ENCODE measurements at places on chromosomes 2 and 18. TPM values are rescaled to one million over a fixed set of nuclear protein-coding genes. Genes with fewer than 3 reads are reported as not detected.

Gene NR4A2
- polyA plus RNA-seq, result 1.4 TPM

GRCh38 chr2:205852457-205852856 lies 170.2 kb downstream of the NRP2 start:
- H3K4me3 ChIP-seq, result no peak overlapping the region
- no peak for DNase-seq
- H3K27me3 ChIP-seq, result no peaks in the 10 kb centered on the region

DNA sequence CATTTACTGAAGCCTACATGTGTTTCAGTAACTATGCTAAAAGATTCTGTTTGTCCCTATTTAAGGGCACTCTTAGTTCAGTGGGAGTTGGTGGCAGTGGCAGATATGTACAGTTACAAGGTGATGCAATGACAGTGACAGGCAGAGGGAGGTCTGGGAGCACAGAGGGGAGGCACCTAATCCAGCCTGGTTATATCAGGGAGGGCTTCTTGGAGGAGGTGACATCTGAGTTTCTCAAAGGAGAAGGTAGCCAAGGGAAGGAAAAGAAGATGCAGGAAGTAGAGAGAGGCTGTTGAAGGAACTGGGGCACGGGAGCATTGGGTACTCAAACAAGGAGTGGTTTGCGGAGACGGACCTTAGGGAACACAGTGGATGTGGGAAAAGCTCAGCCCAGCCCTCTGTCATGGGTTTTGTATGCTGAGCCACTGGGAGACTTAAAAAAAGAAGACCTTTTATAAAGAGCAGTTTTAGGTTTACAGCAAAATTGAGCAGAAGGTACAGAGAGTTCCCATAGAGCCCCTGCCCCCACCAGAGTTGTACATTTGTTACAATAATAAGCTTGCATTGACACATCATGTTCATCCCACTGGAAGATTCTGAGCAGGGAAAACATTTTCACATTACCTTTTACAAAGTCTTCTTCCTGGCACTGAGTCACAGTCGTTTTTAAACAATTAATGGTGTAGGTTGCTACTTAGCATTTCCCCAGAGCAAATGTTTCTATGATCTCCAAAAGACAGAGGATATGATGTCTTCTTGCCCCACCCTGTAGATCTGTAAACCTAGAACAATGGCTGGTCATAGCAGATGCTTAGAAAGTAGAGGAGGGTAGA lies 83.0 kb upstream of the TAF1B start:
- no peak overlapping the region for H3K27ac ChIP-seq
- no peaks in the 10 kb centered on the region for H3K36me3 ChIP-seq
- peaks cover 53% of the 10 kb centered on the region for H3K27me3 ChIP-seq
- no peak overlapping the region for H3K4me3 ChIP-seq
- no peak for DNase-seq

GRCh38 chr2:199366406-199366805 lies 91.3 kb downstream of the SATB2 start:
- no peaks in the 10 kb centered on the region for H3K4me1 ChIP-seq
- H3K27ac ChIP-seq, result no peak overlapping the region
- no peaks in the 10 kb centered on the region for H3K36me3 ChIP-seq
- DNase-seq, result no peak
- no peak overlapping the region for H3K4me3 ChIP-seq

Measured in endothelial cell of umbilical vein (primary cell).